ENCODE measurements at places on chromosomes 6 and 20.

DNA sequence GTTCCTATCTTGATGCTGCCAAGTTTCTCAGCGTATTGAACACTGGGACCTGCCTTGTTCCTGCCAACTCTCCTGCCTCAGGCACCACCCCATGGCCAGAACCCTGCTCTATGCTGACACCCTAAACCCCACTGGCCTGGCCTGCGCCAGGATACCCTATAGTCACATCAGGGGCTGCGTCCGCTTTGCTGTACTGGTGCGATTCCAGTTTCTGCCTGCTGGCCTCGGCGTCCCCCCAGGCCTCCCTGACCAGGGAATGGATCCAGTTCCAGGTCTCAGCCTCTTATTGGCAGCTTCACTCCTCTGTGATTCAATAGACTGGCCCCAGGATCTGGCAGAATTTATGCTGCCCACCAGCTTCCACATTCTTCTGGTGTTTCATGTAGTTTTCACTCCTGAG lies 55.0 kb downstream of the GPR6 start:
- DNase-seq = no peak
- no peaks in the 10 kb centered on the region for H3K27me3 ChIP-seq
- no peaks in the 10 kb centered on the region for H3K36me3 ChIP-seq
- no peak overlapping the region for H3K4me3 ChIP-seq
- H3K4me1 ChIP-seq = no peaks in the 10 kb centered on the region

DNA sequence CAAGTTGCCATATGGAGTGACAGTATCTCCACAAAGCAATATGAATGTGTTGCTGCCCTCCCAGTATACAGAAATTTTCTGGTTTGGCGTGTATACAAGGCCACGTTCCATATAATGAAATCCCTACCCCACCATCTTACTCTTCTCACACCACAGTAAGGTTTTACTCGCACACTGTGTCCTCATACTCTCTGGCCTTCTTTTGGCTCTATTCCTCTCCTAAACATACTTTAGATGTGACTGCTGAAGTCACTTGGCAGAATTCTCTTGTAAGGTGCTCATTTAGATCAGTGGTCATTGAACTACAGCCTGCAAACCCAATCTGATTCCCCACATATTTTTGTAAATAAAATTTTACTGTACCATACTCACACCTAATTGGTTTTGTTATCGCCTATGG lies 123.2 kb downstream of the RFPL4B start:
- H3K4me1 ChIP-seq = no peaks in the 10 kb centered on the region
- no peaks in the 10 kb centered on the region for H3K27me3 ChIP-seq
- H3K4me3 ChIP-seq = no peak overlapping the region
- H3K27ac ChIP-seq = no peak overlapping the region
- H3K36me3 ChIP-seq = no peaks in the 10 kb centered on the region
- DNase-seq = no peak

DNA sequence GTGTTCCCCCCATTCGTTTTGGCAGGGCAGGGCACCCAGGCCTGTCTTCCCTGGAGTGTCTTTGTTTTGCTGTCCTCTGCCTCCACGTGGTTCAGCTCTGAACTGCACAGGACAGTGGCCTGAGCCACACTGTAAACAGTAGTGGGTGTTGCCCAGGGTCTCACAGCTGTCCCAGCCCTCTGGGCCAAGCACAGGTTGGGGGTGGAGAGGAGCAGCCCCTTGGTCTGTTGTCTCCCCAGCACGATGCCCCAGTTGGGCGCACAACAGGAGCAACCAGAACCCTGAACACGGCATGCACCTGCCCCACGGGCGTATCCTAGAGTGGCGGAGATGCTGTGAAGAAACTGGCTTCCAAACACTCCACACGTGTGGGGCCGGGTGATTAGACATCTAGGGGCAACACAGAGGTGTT lies 14.4 kb downstream of the CCDC167 start:
- no peak overlapping the region for H3K27ac ChIP-seq
- H3K4me1 ChIP-seq = no peaks in the 10 kb centered on the region
- no peak overlapping the region for H3K4me3 ChIP-seq
- no peaks in the 10 kb centered on the region for H3K27me3 ChIP-seq

GRCh38 chr6:116444092-116444491 lies 17.1 kb upstream of the CALHM6 start:
- no peak for DNase-seq
- H3K27me3 ChIP-seq = no peaks in the 10 kb centered on the region
- no peak overlapping the region for H3K4me3 ChIP-seq
- no peaks in the 10 kb centered on the region for H3K36me3 ChIP-seq

- H3K36me3 ChIP-seq = peaks cover 4% of the 10 kb centered on the region
- H3K4me3 ChIP-seq = no peak overlapping the region
- no peaks in the 10 kb centered on the region for H3K27me3 ChIP-seq
- no peak overlapping the region for H3K27ac ChIP-seq
- DNase-seq = no peak
Measured at GRCh38 chr6:73614802-73615201, 39.0 kb downstream of the SLC17A5 start.

- H3K27me3 ChIP-seq = no peaks in the 10 kb centered on the region
- H3K4me1 ChIP-seq = no peaks in the 10 kb centered on the region
- H3K27ac ChIP-seq = no peak overlapping the region
- H3K36me3 ChIP-seq = no peaks in the 10 kb centered on the region
Measured at GRCh38 chr6:122322824-122323223, 76.6 kb upstream of the HSF2 start.

Measured in aorta (tissue), 5 donors.